ENCODE measurements at places on chromosomes 4 and X. TPM values are rescaled to one million over a fixed set of nuclear protein-coding genes. Genes with fewer than 3 reads are reported as not detected.

Gene ASB12
- total RNA-seq, result 4.3 TPM

Gene CD38
- total RNA-seq, result 1.5 TPM

Gene MAGEB2
- not detected for total RNA-seq

Gene PPEF2
- not detected for total RNA-seq

Gene MAGEA4
- not detected for total RNA-seq

Gene DMP1
- not detected for total RNA-seq

- no peaks in the 10 kb centered on the region for H3K27me3 ChIP-seq
- H3K36me3 ChIP-seq, result peaks cover 24% of the 10 kb centered on the region
- peak overlapping the region; percentile 30 for H3K27ac ChIP-seq
- H3K4me1 ChIP-seq, result peaks cover 82% of the 10 kb centered on the region
- DNase-seq, result no peak
- no peak overlapping the region for H3K4me3 ChIP-seq
These were observed 9.5 kb downstream of the OGT start for GRCh38 chrX:71542411-71542810.

DNA sequence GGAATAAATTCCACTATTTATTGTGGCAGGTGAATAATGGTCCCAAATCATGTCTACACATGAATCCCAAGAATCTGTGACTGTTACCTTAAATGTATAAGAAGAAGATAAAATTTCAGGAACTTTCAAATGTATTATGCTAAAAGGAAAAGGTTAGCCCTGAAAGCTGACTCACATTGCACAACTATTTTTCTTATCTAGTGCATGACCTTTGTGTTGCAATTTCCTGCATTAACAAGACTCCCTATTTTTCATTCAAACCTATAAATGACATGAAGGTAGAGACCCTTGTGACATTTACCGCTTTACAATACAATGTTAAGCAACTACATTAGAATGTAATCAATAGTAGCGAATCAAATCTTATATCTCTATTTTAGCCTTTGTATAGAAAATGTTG lies 36.7 kb downstream of the UBQLN2 start:
- DNase-seq, result no peak
- H3K36me3 ChIP-seq, result no peaks in the 10 kb centered on the region
- no peaks in the 10 kb centered on the region for H3K27me3 ChIP-seq
- H3K27ac ChIP-seq, result no peak overlapping the region
- no peak overlapping the region for H3K4me3 ChIP-seq
- no peaks in the 10 kb centered on the region for H3K4me1 ChIP-seq

GRCh38 chr4:86993909-86994681 lies 59.3 kb downstream of the AFF1 start:
- no peaks in the 10 kb centered on the region for H3K27me3 ChIP-seq
- no peak overlapping the region for H3K27ac ChIP-seq
- DNase-seq, result no peak
- no peak overlapping the region for H3K4me3 ChIP-seq
- peaks cover 35% of the 10 kb centered on the region for H3K4me1 ChIP-seq
- H3K36me3 ChIP-seq, result no peaks in the 10 kb centered on the region

DNA sequence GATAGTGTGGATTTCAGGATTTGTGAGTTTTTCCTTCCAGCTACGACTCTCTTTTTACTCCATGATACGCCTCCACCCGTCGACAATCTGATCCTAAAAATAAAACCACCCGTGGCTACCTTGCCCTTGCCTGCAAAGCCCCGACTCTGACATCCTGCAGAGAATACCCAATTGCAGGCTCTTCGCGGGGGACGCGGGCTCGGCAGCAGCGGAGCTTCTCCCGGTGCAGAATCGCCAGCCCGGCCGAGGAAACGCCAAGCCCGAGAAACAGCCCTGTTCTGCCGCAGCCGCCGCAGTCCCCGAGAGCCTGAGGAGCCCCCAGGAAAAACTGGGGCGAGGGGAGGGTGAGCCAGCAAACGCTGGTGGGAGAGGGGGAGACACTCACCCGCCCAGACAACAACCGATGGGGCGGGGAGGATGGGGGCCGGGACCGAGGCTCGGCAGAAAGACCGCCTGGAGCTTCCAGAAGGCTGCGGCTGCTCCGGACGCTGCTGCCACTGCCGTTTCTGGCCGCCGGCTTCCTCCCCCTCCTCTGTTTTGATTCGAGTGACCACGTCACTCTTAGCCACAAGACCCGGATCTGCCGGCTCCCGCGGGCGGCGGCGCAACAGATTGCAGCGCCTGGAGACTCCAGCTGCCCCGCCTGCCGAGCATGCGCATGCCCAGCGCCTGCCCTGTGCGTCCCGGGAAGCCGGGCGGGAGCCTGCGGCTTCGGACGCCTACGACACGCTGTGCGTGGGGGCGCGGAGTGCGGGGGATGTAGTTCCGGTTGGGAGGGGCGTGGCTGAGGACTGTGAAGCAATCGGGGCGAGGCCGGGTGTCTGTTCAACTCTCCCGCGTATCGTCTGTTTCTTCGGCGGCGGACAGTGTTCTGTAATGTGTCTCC lies at the start of gene SMIM14:
Gene SMIM14 (minus strand): TSS at position 512 of the 886 bp plus-strand sequence. CDS start 33,720 bp downstream, outside the sequence.
- no peaks in the 10 kb centered on the region for H3K27me3 ChIP-seq
- H3K4me3 ChIP-seq, result peak within 1 kb of the TSS; percentile 98
- no peaks in the 10 kb centered on the region for H3K36me3 ChIP-seq
- peak; percentile 98 for DNase-seq
- H3K4me1 ChIP-seq, result peaks cover 52% of the 10 kb centered on the region

- H3K27me3 ChIP-seq, result no peaks in the 10 kb centered on the region
- peaks cover 7% of the 10 kb centered on the region for H3K4me1 ChIP-seq
- H3K4me3 ChIP-seq, result no peak overlapping the region
- H3K36me3 ChIP-seq, result no peaks in the 10 kb centered on the region
- DNase-seq, result no peak
These were observed 22.4 kb downstream of the PCDH18 start for GRCh38 chr4:137509855-137510282.

DNA sequence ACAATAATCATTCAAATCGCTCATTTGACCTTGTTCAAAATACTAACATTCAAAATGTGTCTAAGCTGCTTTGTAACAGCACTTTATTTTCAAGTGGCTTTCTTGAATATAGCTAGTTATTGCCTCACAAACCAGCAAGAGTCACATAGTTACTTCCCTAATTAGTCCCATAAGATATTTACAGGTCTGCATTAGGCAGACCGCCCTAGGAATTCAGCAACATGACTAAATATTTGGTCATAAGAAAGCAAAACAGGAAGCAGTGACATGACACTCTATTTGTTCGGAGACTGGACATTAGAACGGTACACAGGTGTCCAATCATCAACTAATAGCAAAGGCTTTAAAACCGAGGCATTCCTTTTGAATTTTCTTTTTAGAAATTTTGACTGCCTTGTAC lies 262.0 kb downstream of the COL25A1 start:
- no peak for DNase-seq
- no peak overlapping the region for H3K27ac ChIP-seq
- H3K36me3 ChIP-seq, result no peaks in the 10 kb centered on the region
- no peak overlapping the region for H3K4me3 ChIP-seq

DNA sequence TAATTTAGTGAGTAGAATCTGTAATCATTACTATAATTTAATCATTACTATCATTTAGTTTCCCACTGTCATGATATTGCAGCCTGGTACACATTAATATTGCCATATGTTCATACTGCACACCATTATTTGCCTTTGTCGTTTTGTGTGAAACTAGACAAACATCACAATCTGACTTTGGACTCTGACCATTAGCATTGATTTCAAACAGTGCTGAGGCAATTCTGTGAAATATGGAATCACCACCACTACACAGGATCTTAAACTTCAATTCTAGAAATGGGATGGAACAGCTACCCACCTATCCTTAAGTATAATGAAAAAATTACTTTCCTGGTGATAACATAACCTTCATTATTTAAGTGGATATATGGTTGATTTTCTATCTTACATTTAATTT lies 98.3 kb downstream of the SORBS2 start:
- H3K36me3 ChIP-seq, result no peaks in the 10 kb centered on the region
- no peaks in the 10 kb centered on the region for H3K27me3 ChIP-seq
- peak overlapping the region; percentile 85 for H3K27ac ChIP-seq

DNA sequence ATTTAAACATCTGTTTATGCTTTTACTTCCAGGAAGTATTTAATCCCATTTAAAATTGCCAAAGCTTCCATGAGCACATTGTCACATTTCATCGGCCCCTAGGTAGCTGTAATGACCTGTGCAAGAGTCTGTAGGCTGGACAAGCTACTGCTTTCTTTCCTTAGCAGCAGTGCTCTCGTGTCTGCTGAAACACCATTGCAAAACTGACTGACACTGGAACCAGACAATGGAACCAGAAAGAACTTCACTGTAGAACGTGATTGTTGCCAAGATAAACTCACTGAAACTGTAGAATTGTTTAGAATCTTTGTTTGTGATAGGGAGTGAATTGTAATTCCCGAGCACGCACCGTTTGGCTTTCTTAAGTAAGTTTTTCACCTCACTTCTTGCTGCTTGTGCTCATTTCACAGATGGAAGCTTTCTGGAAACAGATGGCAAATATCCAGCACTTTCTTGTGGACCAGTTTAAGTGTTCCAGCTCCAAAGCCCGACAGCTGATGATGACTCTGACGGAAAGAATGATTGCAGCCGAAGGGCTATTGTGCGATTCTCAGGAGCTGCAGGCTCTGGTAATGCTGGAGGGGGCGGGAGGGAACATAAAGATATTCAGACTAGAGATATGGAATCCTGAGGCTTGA lies 36.9 kb downstream of the EVC start:
- H3K27me3 ChIP-seq, result no peaks in the 10 kb centered on the region
- peaks cover 11% of the 10 kb centered on the region for H3K4me1 ChIP-seq
- peak overlapping the region; percentile 22 for H3K27ac ChIP-seq
- DNase-seq, result no peak

DNA sequence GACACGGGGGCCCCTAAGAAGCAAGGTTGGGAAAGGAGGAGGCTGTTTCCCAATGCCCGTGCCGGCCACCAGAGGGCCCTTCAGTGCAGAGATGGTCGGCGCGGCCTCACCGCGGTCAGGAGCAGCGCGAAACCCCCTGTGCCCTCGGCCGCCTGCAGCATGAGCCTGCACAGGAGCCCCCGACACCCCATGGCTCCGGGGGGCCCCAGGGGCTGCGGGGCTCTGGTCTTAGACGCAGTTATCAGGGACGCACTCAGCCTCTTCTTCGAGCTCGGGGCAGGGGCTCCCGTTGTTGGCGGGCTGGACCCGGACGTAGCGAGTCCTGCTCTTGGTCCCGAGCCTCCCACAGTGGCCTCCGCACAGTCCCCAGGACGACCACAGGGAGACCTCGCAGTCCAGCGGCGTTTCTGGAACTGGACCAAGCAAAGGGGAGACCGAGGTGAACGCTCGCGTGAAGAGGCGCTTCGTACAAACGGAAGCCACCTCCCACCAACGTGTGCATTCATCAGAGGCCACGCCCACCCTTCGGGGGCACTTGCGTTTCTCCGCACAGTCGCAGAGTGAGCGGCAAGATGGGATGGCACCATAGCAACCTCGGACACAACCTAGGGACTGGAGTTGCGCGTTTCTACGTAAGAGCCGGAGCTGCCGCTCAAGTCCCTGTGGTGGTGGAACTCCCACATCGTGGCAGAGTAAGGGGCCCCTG lies 5.0 kb downstream of the SPON2 start:
- H3K36me3 ChIP-seq, result no peaks in the 10 kb centered on the region
- H3K4me3 ChIP-seq, result peak overlapping the region; percentile 72
- DNase-seq, result peak; percentile 83
- H3K4me1 ChIP-seq, result peaks cover 38% of the 10 kb centered on the region
- H3K27me3 ChIP-seq, result peaks cover 37% of the 10 kb centered on the region

DNA sequence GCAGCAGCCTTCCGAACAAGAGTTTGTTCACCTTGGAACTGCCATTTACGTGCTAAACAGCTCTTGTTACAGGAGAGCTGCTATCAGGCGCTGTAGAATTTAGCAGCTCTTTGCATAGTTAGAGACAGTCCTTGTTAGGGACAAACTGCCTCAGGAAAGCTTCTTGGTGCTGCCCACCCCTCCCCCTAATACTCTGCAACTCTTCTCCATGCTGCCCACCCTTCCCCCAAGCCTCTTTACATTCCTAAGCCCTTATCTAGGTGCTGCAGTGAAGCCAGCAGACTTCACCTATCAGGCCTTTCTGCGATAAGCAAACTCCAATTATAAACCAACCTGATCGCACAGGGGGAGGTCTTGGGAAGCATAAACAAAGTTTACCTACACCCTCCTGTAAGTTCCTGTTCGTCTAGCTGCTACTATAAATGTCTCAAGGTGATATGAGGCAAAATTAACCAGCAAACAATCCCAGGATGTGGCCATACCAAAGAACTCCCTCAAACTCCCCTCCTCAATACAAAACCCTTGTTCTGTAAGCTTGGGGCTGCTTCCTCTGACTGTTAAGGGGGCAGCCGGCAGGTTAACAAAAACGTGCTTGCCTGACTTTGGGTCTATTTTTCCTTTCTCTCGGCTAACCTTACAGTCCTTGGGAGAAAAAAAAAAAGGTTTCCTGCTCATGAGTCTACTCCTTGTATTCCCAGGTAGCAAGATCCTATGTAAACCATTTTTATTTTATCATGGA lies 74.0 kb upstream of the GC start:
- H3K27ac ChIP-seq, result no peak overlapping the region
- H3K4me1 ChIP-seq, result no peaks in the 10 kb centered on the region
- no peaks in the 10 kb centered on the region for H3K27me3 ChIP-seq
- DNase-seq, result no peak
- H3K4me3 ChIP-seq, result peak overlapping the region; percentile 33
- no peaks in the 10 kb centered on the region for H3K36me3 ChIP-seq

- H3K36me3 ChIP-seq, result no peaks in the 10 kb centered on the region
- H3K4me1 ChIP-seq, result peaks cover 5% of the 10 kb centered on the region
- DNase-seq, result no peak
- no peaks in the 10 kb centered on the region for H3K27me3 ChIP-seq
- H3K27ac ChIP-seq, result no peak overlapping the region
These were observed 54.0 kb upstream of the PGRMC2 start for GRCh38 chr4:128341634-128342033.

GRCh38 chr4:5894266-5894665 lies 1.4 kb upstream of the CRMP1 start:
- no peak for DNase-seq
- no peaks in the 10 kb centered on the region for H3K36me3 ChIP-seq
- H3K27me3 ChIP-seq, result peaks cover 98% of the 10 kb centered on the region
- H3K27ac ChIP-seq, result no peak overlapping the region
- H3K4me1 ChIP-seq, result peaks cover 15% of the 10 kb centered on the region

DNA sequence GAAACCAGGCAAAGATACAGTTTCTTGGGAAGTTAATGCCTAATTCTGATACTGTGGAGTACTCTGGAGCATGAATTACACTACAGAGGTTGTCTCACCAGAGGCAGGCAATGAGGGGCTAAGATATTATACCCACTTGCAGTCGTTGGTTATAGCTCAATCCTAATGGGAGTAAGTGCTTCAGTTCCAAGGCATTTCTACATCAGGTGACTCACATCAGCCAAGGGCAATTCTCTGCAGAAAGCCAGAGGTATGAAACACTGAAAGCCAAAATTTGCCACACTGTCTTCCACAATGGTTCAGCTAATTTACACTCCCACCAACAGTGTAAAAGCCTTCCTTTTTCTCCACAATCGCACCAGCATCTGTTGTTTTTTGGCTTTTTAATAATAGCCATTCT lies 174.0 kb upstream of the IL15 start:
- no peak overlapping the region for H3K4me3 ChIP-seq
- H3K27ac ChIP-seq, result no peak overlapping the region
- no peaks in the 10 kb centered on the region for H3K36me3 ChIP-seq

- no peaks in the 10 kb centered on the region for H3K4me1 ChIP-seq
- H3K4me3 ChIP-seq, result no peak overlapping the region
- H3K27ac ChIP-seq, result no peak overlapping the region
These were observed 597.6 kb upstream of the MAGEB2 start for GRCh38 chrX:29617725-29618124.

Data from left ventricle myocardium inferior (tissue), 1 donor.